ENCODE measurements at places on chromosomes 13 and 19. TPM values are rescaled to one million over a fixed set of nuclear protein-coding genes. Genes with fewer than 3 reads are reported as not detected.

DNA sequence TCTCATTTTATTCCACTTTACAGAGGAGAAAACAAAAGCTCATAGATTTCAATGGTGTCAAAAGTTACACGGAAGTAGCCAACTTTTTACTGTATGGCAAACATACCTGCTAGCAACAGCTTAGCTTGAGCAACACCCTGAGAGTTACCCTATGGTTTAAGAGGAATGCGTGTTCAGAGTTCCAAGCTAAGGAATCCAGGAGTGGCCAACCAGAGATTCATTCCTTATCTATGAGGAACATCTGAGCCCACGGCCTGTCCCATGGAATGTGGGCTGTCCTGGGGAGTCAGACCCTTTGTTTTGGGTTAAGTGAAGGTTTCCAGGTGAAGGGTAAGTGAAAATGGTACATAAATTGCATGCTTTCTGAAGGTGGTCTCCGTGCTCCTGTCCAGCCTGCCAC, 67.5 kb downstream of the STARD13 start:
- peak; percentile 88 for DNase-seq
- H3K36me3 ChIP-seq: peaks cover 4% of the 10 kb centered on the region
- H3K4me1 ChIP-seq: peaks cover 42% of the 10 kb centered on the region
- no peaks in the 10 kb centered on the region for H3K27me3 ChIP-seq
- H3K27ac ChIP-seq: peak overlapping the region; percentile 55
- no peak overlapping the region for H3K4me3 ChIP-seq

DNA sequence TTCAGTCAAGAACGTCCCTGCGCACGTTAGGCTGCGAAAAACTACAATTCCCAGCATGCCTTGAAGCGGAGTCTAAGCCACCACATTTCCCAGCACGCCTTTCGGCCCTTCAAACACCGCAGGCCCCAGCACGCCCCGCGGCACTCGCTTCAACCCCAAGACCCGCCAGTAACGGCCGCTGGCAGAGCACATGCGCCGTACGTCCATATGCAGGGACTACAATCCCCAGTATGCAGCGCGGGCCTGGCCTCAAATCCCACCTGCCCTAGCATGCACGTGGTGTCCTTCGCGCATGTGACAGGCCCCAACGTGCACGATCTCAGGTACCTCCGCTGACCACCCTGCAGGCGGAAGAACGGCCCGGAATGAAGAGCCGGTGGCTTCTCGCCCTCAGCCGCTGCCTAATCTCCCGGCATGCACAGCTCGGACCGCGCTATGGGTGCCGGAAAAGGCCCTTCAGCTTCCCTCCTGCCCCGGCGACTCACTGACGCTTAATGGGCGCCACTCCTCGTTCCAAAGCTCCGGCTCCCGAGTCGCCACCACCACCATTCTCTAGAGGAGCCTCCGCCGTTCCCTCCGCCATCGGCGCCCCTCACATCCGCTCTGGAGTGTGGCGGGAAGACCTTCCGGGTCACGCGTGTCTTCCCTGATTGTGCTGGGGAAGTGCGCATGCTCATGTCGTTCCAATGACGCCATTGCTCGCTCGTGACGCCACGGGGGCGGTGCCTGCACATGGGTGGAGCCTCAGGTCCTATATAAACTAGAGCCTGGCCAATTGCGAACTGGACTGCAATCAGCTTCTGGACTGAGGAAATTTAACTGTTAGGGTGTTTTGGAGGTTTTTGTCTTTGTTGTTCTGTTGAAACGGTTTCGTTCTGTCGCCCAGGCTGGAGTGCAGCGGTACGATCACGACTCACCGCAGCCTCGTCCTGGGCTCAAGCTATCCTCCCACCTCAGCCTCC, at the start of gene DUS3L:
TSS of gene DUS3L (minus strand) at position 605 of the 962 bp plus-strand sequence. CDS start at position 583, 22 bp downstream.
- no peaks in the 10 kb centered on the region for H3K27me3 ChIP-seq
- H3K36me3 ChIP-seq: peaks cover 5% of the 10 kb centered on the region
- DNase-seq: peak; percentile 96
- H3K27ac ChIP-seq: peak within 1 kb of the TSS; percentile 91

- H3K4me3 ChIP-seq: no peak overlapping the region
- no peaks in the 10 kb centered on the region for H3K36me3 ChIP-seq
- DNase-seq: no peak
- no peak overlapping the region for H3K27ac ChIP-seq
- H3K4me1 ChIP-seq: no peaks in the 10 kb centered on the region
Observed at GRCh38 chr13:112457485-112457884, 81.3 kb downstream of the SPACA7 start.

The ZNF208 gene
- total RNA-seq: 0.05 TPM

DNA sequence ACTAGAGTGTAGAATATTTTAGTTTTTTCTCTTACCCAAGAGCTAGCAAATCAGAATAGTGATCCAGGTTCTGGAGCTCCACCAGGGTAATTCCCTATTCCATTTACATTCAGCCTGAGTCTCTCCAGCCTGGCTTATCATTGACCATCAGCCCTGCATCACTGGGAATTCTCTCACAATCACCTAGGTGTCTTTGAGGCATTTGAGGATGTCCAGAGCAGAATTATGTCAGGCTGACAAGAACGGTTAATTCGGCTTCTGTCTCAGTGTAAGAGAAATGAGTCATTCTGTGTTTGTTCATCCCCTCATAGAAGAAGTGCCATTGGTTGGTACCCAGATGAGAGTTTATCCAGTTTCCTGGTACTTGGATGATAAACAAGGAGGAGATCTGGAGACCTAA, 180.5 kb downstream of the ZNF737 start:
- no peak for DNase-seq
- H3K4me1 ChIP-seq: no peaks in the 10 kb centered on the region
- no peaks in the 10 kb centered on the region for H3K27me3 ChIP-seq
- no peak overlapping the region for H3K27ac ChIP-seq
- no peak overlapping the region for H3K4me3 ChIP-seq

DNA sequence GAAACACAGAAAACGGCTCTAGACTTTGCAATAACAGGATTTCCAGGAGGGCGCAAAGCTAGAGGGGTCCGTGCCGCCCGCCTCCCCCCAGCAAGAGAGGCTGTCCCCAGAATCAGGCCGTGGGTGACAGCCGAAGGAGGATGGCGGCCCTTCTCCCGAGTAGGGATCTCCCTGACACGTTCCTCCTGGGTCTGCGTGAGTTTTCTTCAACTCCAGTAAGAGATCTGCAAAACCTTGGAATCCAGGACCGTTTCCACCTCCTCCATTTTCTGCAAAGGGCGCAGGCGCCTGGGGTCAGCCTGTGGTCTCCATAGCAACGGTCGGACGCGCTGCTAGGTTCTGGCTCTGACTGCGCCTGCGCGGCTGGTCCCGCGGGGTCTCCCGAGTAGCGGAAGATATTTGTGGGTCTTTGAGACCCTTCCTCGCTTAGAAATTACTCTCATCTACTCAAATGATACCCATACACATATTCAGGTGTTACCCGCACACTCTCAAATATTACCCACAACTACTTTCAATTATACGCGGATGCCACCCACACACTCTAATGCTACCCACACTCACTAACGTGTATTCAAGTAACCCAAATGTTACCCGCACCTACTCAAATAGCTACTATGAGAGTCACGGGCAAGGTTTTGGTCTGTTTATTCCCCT, 2.1 kb downstream of the PNMA8C start:
- peak; percentile 51 for DNase-seq
- no peaks in the 10 kb centered on the region for H3K36me3 ChIP-seq
- peaks cover 15% of the 10 kb centered on the region for H3K4me1 ChIP-seq
- peak overlapping the region; percentile 58 for H3K4me3 ChIP-seq
- H3K27ac ChIP-seq: no peak overlapping the region

DNA sequence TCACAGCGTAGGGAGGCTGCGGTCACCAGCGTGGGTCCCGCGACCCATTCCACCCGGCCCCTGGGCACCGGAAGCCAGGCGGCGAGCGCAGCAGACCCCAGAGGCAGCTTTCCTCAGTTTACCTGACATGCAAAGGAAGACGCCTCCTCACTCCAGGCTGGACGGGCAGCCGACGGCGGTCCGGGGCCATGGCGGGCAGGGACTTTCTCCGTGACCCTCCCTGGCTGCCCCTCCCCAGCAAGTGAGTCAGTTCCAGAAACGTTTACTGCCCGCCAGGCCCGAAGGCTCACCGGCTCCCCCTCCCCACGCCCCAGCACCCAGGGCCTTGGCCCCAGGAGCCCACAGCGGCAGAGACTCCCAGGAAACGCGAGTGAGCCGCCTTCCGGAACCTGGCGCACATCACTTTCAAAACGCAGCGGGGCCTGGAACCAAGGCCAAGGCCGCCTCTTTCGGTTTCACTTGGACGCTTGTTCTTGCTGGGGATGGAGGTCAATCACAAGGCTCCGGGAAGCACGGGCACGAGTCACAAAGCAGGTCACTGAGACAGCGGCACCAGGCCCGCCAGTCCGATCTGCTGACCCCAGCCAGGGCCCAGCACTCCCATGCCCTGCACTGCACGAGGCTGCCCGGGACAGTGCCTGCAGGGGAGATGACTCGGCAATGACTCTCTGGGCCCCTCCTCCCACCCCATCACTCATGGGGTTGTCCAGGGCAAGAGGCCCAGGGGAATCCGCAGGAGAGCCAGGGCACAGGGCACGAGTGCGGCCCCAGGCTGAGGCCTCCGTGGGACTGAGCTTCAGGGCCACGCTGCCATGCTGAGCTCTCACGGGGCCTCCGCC, 5.3 kb downstream of the SBNO2 start:
- no peak overlapping the region for H3K4me3 ChIP-seq
- H3K36me3 ChIP-seq: peaks cover 4% of the 10 kb centered on the region
- peak overlapping the region; percentile 70 for H3K27ac ChIP-seq
- DNase-seq: peak; percentile 63
- H3K27me3 ChIP-seq: no peaks in the 10 kb centered on the region
- peaks cover 41% of the 10 kb centered on the region for H3K4me1 ChIP-seq

DNA sequence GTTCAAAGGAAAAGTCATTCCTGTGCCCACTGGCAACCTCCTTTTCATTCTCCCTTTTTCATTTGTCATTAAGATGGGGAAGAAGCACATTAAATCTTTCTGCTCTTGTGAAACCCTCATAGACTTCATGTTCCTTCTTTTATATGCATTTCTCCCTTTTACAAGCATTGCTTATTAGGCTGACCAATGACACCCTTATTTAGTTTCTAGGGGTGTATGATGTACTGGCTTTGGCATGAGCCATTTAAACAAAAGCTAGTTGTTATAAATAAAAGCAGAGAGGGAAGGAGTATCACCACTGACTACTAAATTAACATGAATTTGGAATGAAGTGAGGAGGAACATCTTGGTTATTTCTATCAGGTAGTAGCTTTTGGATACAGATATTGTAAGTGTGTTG, 68.2 kb upstream of the PCDH9 start:
- H3K4me1 ChIP-seq: peaks cover 6% of the 10 kb centered on the region
- no peaks in the 10 kb centered on the region for H3K36me3 ChIP-seq
- no peak overlapping the region for H3K4me3 ChIP-seq
- no peak overlapping the region for H3K27ac ChIP-seq

GRCh38 chr13:28822151-28822550, 2.0 kb downstream of the MTUS2 start:
- no peak for DNase-seq
- H3K27me3 ChIP-seq: peaks cover 28% of the 10 kb centered on the region
- H3K4me3 ChIP-seq: no peak overlapping the region
- H3K4me1 ChIP-seq: peaks cover 8% of the 10 kb centered on the region

DNA sequence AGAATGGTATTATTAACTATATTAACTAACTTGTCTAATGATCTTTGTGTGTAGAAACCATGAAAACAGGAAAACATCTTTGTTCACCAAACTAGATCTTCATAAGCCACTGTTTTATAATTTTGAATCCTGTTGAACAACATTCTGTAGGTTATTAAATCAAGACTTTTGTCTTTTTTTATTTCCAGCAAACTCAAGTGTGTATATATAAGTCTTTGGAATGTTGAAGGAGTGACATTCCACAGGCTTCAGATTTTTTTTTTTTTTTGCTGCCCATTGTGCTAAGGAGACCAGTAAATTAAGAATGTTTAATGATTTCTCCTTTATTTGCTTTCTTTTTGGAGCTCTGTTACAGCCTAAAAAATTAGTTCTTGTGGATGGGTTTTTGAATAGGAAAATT, 89.6 kb downstream of the LMO7 start:
- H3K4me3 ChIP-seq: no peak overlapping the region
- no peaks in the 10 kb centered on the region for H3K4me1 ChIP-seq
- peaks cover 2% of the 10 kb centered on the region for H3K36me3 ChIP-seq

The C13orf46 gene
- total RNA-seq: 3.0 TPM

DNA sequence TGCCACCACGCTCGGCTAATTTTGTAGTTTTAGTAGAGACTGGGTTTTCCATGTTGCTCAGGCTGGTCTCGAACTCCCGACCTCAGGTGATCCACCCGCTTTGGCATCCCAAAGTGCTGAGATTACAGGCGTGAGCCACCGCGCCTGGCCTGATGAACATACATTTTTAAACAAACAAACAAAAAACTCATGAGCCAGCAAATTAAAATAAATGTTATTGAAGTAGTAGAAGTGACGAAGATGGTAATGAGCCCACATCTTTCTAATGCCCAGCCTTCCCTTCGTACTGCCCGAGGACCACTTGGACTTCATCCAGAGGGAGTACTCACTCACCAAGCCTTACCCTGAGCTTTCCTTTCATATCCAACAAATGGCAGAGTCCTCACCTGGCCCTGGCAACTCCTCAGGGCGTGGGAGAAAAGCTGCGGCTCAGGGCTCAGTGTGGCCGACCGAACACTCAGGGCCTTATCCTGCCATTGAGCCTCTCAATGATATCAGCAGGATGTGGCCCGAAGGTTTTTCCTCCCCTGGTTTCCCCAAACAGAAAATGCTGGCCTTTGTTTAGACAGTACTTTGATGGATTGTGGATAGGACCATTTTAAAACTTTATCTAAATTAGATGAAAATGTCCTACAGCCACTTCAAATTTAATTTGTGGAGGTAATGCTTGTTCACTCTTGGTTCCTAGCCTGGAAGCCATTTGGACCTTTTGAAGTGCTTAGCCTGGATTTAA, 22.8 kb upstream of the ABCC4 start:
- no peak overlapping the region for H3K27ac ChIP-seq
- H3K4me1 ChIP-seq: no peaks in the 10 kb centered on the region
- H3K4me3 ChIP-seq: no peak overlapping the region
- no peaks in the 10 kb centered on the region for H3K27me3 ChIP-seq

DNA sequence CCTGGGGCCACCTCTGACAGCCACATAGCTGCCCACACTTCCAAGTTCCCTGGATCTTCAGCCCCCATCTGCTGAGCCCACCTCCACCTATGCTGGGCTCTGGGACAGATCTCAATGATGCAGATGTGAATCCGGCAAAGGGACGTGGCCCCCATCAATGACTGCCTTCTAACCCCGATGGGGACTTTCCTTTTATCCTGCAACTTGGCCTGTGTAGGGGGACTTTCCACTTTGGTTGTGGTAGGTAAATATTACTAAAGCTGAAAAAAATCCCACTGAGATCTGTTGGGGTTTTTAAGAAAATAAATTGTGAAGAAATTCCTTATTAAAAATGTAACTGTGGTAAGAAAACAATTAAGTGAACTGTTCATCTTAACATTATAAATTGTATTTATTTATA, 20.8 kb upstream of the ASPDH start:
- no peaks in the 10 kb centered on the region for H3K36me3 ChIP-seq
- no peak for DNase-seq
- no peak overlapping the region for H3K27ac ChIP-seq
- no peak overlapping the region for H3K4me3 ChIP-seq
